ENCODE measurements at places on chromosomes 1 and 21.

GRCh38 chr1:167122568-167122967 lies 28.7 kb downstream of the STYXL2 start:
- no peak for DNase-seq

GRCh38 chr21:24714646-24715200 lies 892.6 kb downstream of the MRPL39 start:
- DNase-seq = no peak

GRCh38 chr1:231993968-231994455 lies 367.4 kb downstream of the DISC1 start:
- no peak for DNase-seq

DNA sequence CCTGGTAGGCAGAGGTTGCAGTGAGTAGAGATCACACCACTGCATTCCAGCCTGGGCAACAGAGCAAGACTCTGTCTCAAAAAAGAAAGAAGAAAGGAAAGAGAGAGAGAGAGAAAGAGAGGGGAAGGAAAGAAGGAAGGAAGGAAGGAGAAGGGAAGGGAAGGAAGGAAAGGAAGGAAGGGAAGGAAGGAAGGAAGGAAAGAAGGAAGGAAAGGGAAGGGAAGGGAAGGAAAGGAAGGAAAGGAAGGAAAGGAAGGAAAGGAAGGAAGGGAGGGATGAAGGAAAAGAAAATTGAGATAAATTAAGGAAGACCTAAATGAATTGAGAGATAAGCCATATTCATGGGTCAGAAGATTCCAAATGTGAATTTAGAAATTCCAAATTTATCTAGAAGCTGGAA lies 92.2 kb downstream of the GLIS1 start:
- DNase-seq = no peak

DNA sequence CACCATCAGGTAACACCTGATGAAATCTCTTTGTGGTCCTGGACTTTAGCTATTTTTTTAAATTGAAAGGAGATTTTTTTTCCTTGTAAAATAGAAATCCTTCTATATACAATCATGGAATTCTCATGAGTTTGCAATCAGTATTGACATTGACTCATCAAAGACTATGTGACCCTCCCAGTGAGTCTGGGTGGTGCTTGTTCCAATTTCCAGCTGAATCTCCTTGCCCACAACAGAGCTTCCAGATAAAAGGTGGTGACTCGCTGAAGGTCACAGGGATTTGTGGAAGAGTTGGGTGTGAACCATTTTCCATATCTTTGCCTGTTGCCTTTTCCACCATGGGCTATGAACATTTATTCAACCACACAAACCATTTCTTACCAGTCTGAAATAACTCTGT lies 486.6 kb downstream of the AJAP1 start:
- DNase-seq = no peak

DNA sequence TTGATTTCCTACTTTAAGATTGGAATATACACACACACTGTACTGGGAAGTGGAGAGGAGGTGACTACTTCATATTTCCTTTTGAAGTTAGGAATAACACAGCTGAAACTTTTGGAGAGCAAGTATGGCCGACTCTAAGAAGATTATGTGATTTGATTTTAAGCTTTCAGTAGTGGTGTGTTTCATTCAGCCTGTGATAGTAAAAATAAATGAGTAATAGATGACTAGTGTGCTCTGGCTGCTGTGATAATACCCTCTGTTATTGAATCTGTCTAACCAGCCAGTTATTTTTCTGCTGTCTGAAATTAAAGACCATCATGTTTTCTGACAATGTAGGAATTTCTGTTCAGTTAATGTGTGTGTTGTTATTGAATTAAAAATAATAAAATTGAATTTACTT lies 48.3 kb downstream of the CTTNBP2NL start:
- DNase-seq = no peak

DNA sequence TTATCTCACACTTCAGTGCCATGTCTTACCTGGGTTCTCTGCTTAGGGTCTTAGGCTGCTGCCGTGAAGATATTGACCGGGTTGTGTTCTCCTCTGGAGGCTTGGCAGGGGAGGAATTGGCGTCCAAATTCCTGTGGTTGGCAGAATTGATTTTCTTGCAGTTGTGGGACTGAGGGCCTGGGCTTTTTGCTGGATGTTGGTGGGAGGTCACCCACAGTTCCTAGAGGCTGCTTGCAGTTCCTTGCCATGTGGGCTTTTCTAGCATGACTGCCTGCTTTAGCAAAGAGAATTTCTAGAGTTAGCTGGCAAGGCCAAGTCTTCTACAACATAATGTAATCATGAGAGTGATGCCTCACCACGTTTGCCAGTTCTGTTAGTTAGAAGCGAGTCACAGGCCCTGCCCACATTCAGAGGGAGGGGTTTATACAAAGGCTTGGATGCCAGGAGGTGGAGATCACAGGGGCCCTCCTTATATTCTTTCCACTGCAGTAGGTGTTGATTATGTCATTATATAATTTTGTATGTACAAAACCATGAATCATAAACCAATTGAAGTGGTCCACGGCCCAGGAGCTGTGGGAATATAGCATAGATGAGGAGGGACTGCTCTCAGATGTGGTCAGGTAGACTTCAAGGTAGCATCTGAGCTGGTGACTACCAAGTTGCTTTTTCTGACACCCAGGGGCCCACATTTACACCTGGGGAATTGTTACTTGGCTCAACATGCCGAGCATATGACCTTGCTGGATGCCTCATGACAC lies 6.6 kb downstream of the UBL4B start:
- DNase-seq = no peak

- DNase-seq = no peak
Observed at GRCh38 chr1:176217461-176218099, 10.5 kb upstream of the COP1 start.

- DNase-seq = no peak
Observed at GRCh38 chr1:192527950-192528349, 47.6 kb upstream of the RGS1 start.

GRCh38 chr21:45522986-45523385 lies 19.3 kb downstream of the SLC19A1 start:
- no peak for DNase-seq

GRCh38 chr21:38766987-38767722 lies 38.6 kb upstream of the ETS2 start:
- peak; percentile 74 for DNase-seq

DNA sequence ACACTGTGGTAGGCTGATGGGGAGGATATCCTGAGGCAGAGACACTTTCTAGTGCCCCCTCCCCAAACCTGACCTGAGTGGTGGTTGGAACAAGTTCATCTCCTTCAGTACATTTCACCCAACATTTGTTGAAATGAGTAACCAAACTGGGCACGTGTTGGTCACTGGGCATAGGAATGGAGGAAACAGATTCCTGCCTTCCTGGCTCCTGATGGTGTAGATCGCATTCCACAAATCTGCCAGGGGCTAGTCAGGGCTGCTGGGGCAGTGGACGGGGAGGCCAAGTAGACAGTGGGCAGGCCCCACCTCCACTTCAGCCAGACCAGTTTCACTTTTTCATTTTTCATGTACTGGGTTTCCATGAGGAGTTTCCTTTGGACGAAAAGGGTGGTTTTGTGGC lies 16.5 kb upstream of the ALX3 start:
- DNase-seq = no peak

DNA sequence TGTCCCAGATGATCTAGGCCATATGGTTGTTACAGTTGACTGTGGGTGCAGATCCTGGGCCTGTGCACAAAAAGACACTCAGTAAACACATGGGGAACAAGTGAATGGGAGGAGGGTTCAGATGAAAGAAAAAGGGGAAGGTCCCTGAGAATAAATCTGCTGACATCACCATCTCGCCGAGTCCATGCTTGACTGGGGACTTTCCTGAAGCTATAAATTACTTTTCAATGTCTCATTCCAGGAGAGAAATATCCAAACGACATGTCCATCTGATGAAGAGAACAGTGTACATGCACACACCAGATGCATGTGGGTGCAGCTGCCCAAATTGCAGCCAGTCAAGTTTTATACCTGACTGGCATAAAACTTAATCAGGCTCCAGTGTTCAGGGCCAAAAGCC lies 109.0 kb downstream of the HIVEP3 start:
- DNase-seq = no peak

- DNase-seq = no peak
Observed at GRCh38 chr1:239675735-239676134, 289.4 kb downstream of the CHRM3 start.

DNA sequence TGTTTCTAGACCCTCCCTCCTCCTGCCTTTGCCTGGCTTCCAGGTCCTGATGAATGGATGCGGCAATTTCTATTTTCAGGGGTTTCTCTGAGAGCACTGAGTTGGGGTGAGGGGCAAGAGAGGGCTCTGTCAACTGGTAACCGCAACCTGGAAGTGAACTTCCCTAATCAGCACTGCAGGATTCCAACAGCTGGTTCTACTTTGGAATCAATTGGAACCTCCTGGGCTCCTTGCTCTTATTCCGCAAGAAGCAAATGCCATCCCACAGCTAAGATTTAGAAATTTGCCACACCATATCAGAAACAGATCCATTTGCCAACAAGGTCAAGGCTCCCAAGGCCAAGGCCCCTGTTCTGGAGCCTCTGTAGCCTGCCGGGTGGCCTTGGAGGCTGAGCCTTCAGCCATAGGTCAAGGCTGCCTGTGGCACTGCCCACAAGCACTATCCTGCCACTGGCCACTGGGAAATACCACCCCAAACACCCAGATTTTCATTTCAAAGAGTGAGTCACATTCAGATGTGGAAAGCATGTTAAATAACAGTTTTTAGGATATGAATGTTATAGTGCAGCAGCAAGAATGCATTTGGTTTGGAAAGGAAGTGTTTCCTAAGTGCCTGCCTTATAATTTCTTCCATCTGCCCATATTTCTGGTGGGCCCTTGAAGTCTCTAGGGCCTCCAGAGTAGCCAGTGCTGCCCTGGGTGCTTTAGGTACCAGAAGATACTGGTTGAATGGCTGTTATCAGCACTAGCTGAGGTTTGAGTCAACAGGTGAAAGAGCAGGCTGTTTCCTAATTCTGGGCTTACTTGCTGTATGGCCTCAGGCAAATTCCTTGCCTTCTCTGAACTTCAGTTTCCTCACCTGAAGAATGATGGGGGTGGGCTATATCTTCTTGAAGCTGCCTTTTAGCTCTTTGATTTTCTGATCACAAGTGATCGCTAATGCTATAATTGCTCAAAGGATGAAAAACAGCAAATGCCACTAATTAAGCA lies 56.3 kb upstream of the JUN start:
- DNase-seq = no peak

DNA sequence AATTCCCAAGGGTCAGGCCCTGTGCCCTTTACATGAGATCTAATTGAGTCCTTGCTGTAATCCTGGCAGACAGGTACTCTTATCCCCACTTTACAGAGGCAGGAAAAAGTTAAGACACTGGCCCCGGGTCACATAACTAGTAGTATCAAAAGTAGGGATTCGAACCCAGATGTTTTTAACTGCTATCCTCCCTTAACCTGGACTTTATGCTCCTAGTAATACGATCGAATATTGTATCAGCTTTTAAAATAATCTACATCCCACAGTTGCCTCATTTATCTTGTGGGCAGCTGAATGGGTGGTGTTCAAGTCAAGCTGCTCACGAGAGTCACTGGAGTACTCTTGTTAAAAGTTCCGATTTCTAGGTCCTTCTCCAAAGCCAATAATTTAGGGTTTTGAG lies 25.5 kb upstream of the TMEM51 start:
- DNase-seq = no peak

- no peak for DNase-seq
Observed at GRCh38 chr1:31828926-31829690, 13.3 kb upstream of the SPOCD1 start.

DNA sequence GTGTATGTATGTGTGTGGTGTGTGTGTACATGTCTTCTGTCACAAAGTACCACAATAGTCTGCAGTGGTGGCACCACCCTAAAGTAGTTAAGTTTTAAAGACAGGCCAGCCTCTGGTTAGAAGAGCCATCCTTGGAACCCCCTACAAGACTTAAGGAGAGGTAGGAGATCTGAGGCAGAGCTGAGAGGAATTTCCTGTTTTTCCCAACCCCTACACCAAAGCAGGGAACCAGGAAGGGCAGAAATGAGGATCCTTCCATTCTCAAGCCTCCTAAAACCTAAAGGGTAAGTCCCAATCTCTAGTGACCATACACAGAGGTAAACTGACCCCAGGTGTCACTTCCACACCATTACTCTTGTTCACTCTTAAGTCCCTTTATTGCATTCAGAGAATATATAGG lies 11.1 kb downstream of the PEA15 start:
- no peak for DNase-seq

DNA sequence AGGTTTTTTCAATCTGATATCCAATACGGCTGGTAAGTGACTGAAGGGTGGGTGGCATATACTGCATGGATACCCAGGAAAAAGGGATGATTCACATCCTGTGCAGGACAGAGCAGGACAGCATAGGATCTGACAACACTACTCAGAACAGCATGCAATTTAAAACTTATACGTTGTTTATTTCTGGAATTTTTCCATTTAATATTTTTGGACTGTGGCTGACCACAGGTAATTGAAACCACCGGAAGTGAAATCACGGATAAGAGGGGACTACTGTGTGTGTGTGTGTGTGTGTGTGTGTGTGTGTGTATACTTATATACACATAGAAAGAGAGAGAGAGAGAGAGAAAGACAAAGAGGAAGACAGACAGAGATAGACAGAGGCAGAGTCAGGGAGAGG lies 23.0 kb downstream of the ERICH3 start:
- no peak for DNase-seq

GRCh38 chr1:156963621-156964020 lies 43.2 kb downstream of the LRRC71 start:
- DNase-seq = peak; percentile 50

DNA sequence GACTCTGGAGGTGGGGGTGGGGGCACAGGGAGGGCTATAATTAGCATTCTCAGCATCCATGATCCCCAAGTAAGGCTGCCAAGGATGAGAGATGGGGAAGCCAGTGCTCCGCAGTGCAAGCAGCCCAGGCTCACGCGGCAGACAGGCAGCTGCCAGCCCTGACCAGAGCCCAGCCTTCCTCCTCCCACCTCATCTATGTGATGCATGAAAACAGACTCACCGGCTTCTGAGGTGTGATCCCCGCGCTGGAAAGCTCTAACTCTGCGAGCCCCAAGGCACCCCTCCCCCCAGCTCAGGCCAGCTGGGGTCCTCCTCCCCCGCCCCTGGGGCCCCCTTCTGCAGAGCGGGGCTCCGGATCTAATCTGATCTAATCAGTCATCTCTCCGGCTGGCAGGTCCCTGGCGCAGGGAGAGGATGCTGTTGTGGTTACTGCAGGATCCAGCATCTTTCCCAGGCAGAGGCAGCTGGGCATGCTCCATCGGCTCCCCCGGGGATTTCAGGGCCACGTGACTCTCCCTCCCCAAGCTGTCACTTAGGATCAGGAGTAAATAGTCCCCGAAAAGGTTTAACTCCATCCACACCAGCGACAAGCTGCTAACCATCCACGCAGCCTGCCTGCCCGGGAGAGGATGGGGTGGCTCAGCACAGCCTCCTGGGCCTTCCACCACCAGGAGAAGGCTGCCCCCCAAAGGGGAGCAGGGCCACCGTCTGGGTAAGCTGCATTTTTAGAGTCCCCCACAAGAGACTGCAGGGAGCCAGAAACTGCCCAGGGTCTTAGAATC lies at the start of gene PLEKHA6:
Gene PLEKHA6, minus strand, starts transcription at position 456 of the 782 bp plus-strand sequence. CDS start 86,202 bp downstream, outside the sequence.
- no peak for DNase-seq

GRCh38 chr1:62093261-62093660 lies 101.4 kb upstream of the L1TD1 start:
- no peak for DNase-seq

Measured in CD4-positive, alpha-beta T cell treated with Interleukin-4 for 4 hours (primary cell).